ENCODE measurements at places on chromosomes 1 and 21.

DNA sequence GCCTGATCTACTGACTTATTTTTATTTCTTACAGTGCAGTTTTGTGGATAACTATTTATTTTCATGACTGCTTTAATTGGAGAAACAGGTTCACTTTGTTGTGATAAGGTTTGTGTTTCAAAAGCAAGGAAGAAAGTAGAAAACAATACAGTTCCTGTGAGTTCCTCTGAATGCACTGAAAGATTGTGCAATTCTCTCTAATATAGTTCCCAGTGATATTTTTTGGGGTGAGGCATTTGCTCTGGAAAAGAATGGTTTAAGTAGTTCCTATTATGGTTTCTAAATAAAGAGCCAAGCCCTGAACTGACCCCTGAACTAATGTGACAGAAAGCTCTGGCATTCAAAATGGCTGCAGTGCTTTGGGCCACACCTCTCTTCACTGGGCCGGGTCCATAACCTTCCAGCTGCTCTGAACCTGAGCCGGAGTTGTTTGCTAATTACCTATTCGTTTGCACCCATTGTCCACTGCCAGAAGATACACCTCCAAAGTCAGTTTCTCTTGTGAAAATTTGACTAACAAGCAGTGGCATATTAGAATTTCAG lies 56.6 kb upstream of the VTCN1 start:
- H3K27ac ChIP-seq = no peak overlapping the region
- no peaks in the 10 kb centered on the region for H3K36me3 ChIP-seq
- no peak overlapping the region for H3K4me3 ChIP-seq
- H3K4me1 ChIP-seq = peaks cover 11% of the 10 kb centered on the region

DNA sequence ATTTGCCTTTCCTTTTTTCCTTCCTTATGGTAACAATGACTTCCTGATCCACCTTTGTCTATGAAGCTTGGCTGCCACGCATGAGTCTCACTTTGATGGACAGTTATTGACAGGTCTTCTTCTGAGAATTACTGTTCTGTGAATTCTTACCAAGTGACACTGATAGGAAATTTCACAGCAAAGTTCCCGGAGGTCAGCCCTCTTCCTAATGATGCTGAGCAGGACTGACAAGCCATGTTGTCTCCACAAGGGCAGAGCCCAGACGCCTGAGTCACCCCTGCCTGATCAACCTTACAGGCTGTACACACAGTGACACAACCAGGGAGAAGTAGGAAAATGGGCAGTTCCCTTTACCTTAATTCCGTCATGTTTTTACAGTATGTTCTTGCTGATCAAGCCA lies 44.2 kb downstream of the ZC3H11B start:
- H3K4me1 ChIP-seq = no peaks in the 10 kb centered on the region
- H3K27ac ChIP-seq = no peak overlapping the region
- no peaks in the 10 kb centered on the region for H3K36me3 ChIP-seq
- H3K4me3 ChIP-seq = no peak overlapping the region

DNA sequence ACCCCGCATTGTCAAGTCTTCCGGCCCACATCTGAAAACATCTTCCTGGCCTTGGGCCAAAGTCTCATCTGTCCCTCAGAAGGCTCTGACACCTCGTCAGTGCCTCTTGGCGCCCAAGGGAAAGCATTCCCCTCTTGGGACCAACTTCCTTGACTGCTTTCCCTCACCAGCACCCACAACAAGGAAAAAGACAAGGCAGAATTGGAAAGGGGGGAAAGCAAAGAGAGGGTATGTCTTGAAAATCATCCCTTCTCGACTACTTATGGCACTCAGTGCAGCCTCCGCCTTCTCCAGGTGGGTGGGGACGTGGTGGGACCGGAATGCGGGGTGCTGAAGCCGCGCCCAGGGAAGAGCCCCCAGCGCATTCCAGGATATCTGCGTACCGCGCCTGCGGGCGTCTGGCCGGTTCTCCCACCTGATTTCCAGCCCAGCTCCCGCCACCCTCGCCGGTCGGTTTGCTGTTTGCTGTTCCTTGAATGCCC lies 554 bp upstream of the SLC39A1 start:
- peak overlapping the region; percentile 87 for H3K27ac ChIP-seq
- no peaks in the 10 kb centered on the region for H3K27me3 ChIP-seq
- peaks cover 36% of the 10 kb centered on the region for H3K4me1 ChIP-seq
- H3K36me3 ChIP-seq = peaks cover 18% of the 10 kb centered on the region

DNA sequence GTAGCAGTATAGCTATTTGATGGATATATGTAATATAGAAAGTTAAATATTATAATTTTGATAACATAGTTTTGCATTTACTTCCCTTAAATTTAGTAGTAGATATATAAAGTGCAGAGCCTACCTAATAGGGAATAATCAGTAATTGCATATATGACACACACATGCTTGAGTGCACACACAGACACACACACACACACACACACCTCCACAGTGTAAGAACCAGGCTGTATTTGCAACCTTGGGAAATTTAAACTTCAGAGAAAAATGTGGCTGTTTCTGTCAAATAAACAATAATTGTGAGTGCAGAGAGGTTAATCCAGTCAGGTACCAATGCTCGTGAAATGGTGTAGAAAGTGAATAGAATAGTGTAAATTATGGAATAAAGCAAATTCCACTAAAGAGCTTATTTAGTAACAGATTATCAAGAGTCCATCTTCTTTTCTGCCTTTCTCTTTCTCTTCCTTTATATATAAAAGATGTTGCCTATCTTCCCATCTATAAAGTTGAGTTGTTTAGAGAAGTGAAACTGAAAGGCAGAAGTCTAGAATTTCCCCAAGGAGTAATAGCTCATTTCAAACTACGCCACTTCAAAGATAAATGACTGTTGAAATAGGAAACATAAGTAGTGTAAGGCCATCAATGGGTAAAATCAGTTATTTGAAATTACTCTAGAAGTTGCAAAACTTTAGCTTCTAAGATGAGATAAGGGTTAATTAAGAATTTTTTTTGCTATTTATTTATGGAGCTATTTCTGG lies 273.7 kb downstream of the SRGAP2C start:
- H3K36me3 ChIP-seq = no peaks in the 10 kb centered on the region
- no peak overlapping the region for H3K27ac ChIP-seq
- no peaks in the 10 kb centered on the region for H3K4me1 ChIP-seq
- DNase-seq = no peak

DNA sequence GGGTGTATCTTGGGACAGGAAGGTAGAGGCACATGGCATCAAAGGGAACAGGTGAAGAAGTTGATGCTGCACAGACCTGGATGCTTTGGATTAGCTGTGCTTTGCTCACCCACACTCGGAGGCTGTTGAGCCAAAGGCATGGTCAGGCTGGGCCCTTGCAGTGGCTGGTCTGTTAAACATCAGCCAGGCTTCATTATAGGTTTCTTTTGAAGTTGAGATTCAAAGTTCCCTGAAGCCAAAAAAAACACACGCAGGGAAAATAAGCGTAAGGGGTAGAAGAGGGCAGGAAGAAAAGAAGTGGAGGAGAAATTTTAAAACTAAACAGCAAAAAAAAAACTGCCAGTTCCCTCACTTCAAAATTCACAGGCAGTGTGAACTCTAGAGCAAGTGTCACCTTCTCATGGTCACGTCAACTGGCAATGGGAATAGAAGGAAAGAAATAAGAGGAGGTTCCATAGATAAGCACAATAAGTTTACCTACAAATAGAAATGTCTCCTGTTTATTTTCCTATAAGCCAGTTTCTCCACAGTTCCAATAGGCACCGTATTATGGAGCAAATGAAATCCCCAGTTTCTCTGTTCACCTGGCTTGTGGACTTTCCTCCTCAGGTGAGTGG lies 139.5 kb downstream of the PAPPA2 start:
- H3K36me3 ChIP-seq = no peaks in the 10 kb centered on the region
- H3K4me1 ChIP-seq = no peaks in the 10 kb centered on the region
- H3K27me3 ChIP-seq = no peaks in the 10 kb centered on the region
- H3K27ac ChIP-seq = no peak overlapping the region

- H3K36me3 ChIP-seq = no peaks in the 10 kb centered on the region
- no peaks in the 10 kb centered on the region for H3K4me1 ChIP-seq
- DNase-seq = no peak
Measured at GRCh38 chr1:215665215-215665614, 98.1 kb downstream of the KCTD3 start.

- H3K27ac ChIP-seq = no peak overlapping the region
- H3K4me3 ChIP-seq = no peak overlapping the region
- H3K4me1 ChIP-seq = peaks cover 5% of the 10 kb centered on the region
- no peak for DNase-seq
Measured at GRCh38 chr1:39499668-39500067, 8.2 kb downstream of the BMP8A start.

DNA sequence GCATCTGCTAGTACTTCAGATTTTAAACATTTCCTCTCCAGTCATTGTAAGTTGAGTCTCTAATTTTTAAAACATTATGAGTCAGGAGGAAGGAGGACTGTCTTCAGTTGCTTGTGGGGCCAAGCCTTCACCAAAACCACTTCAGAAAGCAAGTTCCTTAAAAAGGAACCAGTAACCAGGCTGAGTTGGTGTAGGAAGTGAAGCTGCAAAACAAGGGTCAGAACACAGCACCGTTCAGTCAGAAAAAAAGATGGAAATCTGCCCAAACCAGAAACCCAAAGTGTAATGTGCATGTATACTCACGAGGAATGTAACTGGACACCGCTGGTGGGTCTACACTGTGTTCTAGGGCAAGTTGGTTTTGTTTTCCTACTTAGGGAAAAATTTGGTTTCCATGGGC lies 402.1 kb downstream of the SETD4 start:
- no peaks in the 10 kb centered on the region for H3K36me3 ChIP-seq
- DNase-seq = no peak

DNA sequence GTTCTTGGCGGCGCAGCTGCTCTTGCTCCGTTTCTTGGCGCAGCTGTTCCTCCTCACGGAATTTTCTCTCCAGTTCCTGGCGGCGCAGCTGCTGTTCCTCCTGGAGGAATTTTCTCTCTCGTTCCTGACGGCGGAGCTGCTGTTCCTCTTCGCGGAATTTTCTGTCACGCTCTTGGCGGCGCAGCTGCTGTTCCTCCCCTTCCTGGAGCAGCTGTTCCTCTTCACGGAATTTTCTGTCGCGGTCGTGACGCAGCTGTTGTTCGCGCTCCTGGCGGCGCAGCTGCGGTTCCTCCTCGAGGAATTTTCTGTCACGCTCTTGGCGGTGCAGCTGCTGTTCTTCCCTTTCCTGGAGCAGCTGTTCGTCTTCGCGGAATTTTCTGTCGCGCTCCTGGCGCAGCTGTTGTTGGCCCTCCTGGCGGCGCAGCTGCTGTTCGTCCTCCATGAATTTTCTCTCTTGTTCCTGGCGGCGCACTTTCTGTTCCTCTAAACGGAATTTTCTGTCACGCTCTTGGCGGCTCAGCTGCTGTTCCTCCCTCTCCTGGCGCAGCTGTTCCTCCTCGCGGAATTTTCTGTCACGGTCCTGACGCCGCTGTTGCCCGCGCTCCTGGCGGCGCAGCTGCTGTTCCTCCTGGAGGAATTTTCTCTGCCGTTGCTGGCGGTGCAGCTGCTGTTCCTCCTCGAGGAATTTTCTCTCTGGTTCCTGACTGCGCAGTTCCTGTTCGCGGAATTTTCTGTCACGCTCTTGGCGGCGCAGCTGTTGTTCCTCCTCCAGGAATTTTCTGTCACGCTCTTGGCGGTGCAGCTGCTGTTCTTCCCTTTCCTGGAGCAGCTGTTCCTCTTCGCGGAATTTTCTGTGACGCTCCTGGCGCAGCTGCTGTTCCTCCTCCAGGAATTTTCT lies 7.0 kb downstream of the TCHH start:
- H3K4me3 ChIP-seq = no peak overlapping the region
- H3K4me1 ChIP-seq = peaks cover 52% of the 10 kb centered on the region
- no peak overlapping the region for H3K27ac ChIP-seq
- H3K27me3 ChIP-seq = peaks cover 69% of the 10 kb centered on the region

DNA sequence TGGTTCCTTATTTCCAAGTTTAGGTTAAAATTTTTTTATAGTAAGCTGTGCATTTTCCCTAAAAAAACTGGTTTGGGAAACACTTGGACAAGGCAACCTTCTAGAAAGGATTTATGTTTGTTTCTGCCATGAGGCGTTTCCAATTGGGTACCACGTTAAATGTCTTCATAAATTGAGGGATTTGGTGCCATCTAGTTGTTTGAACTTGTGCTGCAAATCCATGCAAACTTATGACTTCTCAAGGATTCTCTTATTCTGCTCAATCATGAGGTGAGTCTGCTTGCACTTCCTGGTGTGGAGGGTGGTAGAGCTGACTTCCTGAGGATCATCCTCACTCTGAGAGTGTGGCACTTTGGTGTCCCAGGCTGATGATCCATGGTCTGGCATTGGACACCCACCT lies 123.3 kb downstream of the PCNX2 start:
- H3K36me3 ChIP-seq = peaks cover 3% of the 10 kb centered on the region
- H3K4me1 ChIP-seq = no peaks in the 10 kb centered on the region
- no peak overlapping the region for H3K27ac ChIP-seq

- no peak overlapping the region for H3K27ac ChIP-seq
- H3K4me3 ChIP-seq = no peak overlapping the region
- H3K4me1 ChIP-seq = no peaks in the 10 kb centered on the region
Measured at GRCh38 chr1:3759796-3760195, 7.5 kb downstream of the CCDC27 start.

DNA sequence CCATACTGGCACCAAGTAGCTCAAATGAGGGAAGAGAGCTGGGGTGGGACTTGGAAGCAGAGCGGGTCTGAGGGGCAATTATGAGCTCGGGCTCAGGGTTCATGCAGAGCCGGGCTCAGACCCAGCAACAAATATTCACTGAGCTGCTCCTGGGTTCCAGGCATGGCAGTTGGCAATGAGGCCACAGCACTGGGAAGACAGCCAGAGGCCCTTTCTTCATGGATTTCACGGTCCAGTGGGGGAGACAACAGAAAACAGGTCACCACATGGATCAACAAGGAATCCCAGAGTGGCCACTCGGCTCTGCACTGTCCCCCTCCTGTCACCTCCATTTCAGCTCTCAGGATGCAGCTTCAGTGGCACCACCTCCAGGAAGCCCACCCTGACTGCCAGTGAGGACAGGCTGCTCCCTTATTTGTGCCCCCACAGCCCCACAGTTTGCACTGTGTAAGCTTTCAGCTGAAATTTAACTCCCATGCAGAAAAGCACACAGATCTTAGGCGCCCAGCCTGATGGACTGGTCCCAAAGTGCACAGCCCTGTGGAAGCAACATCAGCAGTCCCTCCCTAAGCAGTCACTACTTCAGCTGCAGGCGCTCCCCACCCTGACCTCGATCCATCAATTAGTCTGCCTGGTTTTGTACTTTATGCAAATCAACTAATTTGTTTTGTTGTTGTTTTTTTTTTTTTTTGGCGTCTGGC lies 22.4 kb downstream of the ARHGEF19 start:
- H3K36me3 ChIP-seq = no peaks in the 10 kb centered on the region
- no peak overlapping the region for H3K27ac ChIP-seq
- no peaks in the 10 kb centered on the region for H3K27me3 ChIP-seq
- DNase-seq = peak; percentile 69

- no peak overlapping the region for H3K4me3 ChIP-seq
- DNase-seq = no peak
- no peaks in the 10 kb centered on the region for H3K4me1 ChIP-seq
- H3K27ac ChIP-seq = no peak overlapping the region
- H3K36me3 ChIP-seq = no peaks in the 10 kb centered on the region
- no peaks in the 10 kb centered on the region for H3K27me3 ChIP-seq
Measured at GRCh38 chr1:195804547-195804946, 803.7 kb downstream of the KCNT2 start.

DNA sequence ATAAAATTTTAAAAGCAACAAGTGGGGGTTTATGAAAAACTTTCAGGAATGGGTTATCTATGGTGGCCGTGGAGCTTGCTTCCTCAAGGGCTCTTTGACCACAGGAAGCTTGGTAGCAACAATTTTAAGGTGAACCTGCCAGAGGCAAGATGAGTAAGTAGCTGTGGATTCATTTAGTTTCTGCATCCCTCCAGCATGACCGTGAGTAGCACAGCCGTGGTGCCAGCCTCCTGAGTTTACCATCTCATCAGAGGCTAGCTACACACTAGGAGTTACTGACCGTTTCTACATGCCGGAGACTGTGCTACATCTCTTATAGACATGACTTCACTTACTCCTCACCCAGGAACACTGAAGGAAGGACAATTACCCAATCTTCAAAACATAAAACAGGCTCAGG lies 30.1 kb upstream of the PLEKHG5 start:
- H3K4me3 ChIP-seq = no peak overlapping the region
- H3K27ac ChIP-seq = no peak overlapping the region
- peaks cover 35% of the 10 kb centered on the region for H3K4me1 ChIP-seq
- DNase-seq = no peak
- H3K36me3 ChIP-seq = peaks cover 19% of the 10 kb centered on the region
